Astrocyte of the hippocampus (primary cell): ENCODE measurements at places on chromosomes 5 and 9.
A peak's percentile ranks its signal among the peaks of the same experiment; 100 is the strongest.

DNA sequence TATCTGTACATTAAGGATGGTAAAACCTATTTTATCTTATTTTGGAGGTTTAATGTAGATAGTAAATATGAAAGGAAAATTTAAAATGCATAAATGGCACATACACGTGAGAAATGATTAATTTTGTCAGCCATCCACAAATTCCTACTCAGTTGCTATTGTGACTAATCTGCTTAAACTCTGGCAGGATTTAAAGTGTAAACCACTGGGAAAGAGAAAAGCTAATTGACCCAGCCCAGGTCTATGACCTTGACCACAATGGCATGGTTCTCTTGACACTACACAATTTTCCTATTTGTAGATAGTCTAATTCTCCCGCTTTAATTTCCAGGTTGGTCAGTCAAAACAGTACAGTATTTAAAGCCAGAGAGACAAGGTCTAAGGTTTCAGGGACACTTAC lies 459.0 kb upstream of the KLF4 start:
- DNase-seq, result peak; percentile 4

GRCh38 chr9:89375191-89375760 lies 57.0 kb downstream of the SECISBP2 start:
- DNase-seq, result no peak

DNA sequence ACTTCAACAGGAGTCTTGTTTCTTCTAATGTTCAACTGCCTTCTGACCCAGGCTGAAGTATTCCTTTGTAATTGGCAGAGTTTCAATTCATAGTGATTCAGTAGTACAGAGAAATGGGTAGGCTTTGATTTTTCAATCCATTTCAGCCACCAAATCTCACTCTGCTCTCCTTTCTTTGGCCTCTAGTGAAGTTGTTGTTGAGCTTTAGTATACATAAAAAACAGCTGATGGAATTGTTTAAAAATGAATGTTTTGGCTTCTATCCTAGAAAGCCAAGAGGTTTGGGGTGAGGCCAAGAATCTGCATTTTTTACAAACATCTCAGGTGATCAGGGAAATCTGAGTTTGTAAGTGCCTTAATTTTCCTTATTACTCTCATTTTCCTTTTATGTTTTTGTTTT lies 182.9 kb upstream of the MAP1B start:
- DNase-seq, result peak; percentile 25

DNA sequence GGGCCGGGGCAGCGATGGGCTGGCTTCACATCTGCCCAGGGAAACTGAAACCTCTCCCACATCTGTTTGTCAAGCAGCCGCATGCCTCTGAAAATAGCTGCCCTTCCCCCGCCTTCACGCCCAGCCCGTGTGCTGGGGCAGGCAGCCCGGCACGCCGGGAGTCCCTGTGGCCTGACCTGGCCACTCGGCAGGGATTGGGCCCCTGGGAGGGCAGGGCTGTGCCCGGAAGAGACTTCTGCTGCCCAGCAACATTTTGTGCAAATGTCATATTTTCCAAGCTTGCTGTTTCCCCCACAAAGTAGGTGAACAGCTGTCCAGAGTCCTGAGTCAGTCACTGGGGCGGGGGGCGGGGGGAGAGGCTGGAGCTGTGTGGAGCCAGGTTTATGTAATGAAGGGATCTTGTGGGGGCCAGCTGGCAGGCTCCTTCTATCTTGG lies 8.2 kb downstream of the COL27A1 start:
- peak; percentile 59 for DNase-seq

DNA sequence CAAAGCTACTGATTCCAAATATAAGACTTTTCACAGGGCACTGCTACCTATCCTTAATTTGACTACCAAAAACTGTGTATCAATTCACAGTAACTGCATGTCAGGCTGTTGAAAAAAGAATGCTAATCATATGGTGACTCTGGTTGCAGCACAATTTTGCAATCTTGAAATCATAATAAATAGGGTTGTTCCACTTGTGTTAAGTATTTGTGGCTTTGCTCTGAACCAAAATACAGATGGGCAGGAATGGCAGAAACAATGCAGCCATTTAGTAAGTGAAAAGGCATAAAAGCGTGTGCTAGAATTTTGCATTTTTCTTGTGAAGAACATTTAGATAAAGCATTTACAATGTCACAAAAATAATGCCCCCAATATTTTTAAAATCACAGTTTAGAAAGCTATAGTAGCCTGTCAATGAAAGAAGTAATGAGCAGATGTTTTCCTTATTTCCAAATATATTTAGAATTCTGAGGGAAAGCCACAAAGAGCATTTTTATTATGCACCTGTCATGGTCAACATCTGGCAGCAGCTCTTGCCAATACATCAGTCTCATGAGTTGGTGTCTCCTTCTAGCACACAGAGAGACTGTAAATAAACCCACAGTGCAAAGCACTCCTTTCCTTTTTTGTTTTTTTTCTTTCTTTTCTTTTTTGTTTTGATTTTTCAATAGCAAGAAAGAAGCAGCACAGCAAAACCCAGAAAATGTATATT lies 54.8 kb upstream of the PAM start:
- DNase-seq, result no peak

- DNase-seq, result peak; percentile 89
Measured at GRCh38 chr9:76701441-76702039, 62.7 kb upstream of the PCA3 start.

DNA sequence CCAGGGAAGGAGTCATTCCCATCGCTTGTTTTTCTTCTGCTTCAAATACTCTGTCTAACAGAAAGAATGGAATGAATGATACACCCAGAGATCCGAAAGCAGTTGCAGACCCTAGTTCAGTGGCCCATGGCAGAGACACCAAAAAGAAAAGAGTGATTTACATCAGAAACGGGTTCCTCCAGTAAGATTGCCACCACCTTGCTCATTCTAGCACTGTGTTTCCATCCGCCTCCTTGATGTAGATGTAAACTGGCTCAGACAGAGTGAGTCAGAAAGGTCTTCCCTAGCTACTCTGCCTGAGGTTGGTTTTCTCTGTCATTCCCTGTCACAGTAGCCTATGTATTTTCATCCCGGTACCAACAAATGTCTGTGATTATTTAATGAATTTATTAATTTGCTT lies 15.9 kb upstream of the CLINT1 start:
- no peak for DNase-seq

GRCh38 chr5:148794729-148795561 lies 31.5 kb upstream of the ADRB2 start:
- DNase-seq, result peak; percentile 45

DNA sequence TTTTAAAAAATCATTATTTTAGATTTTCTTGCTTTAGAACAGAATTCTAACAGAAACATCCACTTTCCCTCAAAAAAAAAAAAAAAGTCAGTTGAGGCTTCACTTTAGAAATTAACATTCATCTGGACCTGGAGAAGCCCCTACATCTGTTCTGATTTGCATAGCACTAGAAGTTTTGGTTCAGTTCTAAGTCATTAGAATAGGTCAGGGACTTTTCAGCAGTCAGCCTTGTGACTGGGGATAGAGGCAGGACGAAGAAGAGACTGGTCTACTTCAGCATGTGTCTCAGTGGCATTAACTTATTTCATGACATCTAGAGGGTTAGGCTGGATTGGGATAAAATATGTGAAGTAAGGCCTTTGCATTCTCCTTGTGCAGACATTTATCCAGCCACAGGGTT lies 215.8 kb upstream of the DAB2 start:
- no peak for DNase-seq

- DNase-seq, result peak; percentile 91
Measured at GRCh38 chr5:57779383-57780223, 297.0 kb upstream of the ACTBL2 start.

- DNase-seq, result peak; percentile 66
Measured at GRCh38 chr5:72451741-72452505, 55.3 kb downstream of the ZNF366 start.

DNA sequence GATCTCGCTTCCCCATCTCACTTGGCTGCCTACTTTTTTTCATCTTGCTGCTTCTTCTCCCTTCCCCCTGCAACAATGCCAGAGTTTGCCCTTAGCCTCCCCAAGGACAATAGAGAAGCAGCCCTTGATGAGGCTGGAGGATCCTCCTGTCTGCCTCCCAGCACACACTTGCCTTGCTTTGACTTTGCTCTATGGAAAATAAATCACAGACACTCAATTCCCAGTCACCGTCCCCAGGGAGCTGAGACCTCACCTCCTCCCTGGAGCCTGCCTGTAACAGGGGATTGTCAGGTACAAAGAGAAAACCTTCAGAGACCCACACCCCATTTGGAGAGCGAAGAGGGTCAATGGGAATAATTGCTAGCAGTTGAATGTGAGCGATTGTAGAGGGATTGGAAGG lies 242.1 kb upstream of the ZNF462 start:
- no peak for DNase-seq

DNA sequence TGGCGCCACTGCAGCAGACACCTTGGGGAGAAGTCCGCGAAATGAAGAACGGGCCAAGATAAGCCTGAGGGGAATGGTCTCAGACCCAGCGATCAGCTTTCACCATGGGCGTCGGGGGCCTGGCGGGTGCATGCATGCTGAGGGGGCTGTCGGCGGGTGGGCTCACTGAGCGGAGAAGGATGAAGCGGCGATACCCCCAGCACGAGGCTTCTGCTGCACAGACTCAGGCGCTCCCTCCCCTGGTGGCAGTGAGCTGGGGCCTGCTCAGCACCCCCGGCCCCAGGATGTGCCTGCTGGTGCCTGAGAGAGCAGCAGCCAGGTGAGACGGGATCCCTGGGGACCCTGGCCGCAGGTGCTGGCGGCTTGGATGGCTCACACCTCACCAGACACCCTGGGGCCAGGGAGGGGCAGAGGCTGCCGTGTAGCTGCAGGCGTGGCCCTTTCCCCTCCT lies 31.2 kb downstream of the CEP72 start:
- no peak for DNase-seq

DNA sequence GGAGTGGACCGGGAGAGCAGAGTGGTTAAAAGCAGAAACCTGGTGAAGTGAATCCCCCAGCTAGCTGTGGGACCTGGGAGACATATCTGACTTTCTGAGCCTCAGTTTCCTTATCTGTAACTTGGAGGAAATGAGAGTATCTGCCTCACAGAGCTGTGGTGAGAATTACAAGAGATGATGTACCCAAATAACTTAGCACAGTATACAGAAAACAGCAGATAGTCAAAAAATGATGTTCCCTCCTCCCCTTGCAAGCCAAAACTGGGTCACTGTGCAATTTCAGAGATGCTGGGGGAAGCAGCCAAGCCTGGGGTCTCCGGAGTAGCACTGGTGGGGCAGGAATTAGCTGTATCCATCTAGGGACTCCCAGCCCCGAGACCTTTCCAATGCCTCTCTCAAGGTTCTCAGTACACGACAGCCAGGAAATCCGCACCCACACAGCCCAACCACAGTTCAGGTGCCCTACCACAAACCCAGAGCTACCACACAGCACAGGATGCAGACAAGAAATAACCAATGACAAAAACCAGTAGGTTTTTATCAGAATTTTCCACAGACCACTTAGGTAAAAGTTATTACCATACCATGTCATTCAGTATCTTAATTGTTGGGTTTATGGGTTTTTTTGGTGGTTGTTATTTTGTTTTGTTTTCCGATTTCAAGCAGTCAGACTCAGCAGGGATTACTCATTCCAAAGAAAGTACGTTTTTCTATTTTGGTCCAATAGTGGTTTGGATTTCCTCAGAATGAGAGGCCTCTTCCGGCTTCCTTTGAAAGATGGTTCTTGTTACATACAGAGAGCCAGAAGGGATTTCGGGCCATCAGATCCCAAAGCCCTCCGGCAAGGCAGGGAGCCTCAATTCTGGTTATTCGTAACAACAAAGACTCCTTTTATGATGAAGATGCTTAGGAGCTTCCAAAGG lies 4.9 kb upstream of the HRH2 start:
- peak; percentile 49 for DNase-seq

GRCh38 chr9:134545215-134545542 lies 96.4 kb upstream of the COL5A1 start:
- no peak for DNase-seq

DNA sequence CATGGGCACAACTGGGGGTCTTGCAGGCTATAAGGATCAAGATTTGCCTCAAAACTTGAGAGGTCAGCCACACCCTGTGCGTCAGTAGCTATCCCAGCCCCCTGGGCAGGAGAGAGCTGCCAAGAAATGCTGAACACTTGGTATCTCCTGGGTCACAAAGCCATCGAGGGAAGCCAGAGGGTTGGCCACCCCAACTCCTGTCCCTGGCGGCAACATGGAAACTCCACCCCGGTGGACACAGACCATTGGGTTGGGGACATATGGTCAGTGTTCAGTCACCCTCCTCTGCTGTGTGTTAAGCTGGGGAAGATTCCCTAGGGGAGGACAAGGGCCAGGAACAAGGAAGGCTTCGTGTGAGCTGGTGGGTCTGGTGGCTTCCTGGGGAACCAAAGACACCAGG lies 140.6 kb downstream of the C5orf15 start:
- no peak for DNase-seq

GRCh38 chr9:135520916-135521607 lies at the start of gene LCN1:
LCN1 (plus strand) TSS chr9:135521440; CDS start chr9:135521498, 58 bp downstream.
- no peak for DNase-seq

DNA sequence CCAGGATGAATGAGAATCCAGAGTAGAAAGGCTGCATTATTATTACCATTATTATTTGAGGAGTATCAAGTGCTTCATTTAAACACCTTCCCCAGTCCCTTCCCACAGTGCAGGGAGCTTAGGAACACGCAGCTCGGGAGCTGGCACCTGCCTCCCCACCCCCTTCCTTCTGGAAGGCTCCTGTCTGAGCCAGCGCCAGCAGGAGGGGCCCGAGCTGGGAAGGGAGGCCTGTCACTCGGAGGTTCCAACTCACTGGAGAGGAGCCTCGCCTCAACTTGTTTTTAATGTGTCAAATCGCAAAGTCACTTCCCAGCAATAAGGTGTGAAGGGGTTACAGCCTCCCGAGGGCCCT lies 156.4 kb upstream of the IRX4 start:
- DNase-seq, result no peak

- peak; percentile 81 for DNase-seq
Measured at GRCh38 chr9:34437006-34437925, 21.1 kb downstream of the FAM219A start.

- DNase-seq, result no peak
Measured at GRCh38 chr9:112315331-112316257, 17.8 kb downstream of the PTBP3 start.

- no peak for DNase-seq
Measured at GRCh38 chr5:57486027-57486602, 3.5 kb upstream of the ACTBL2 start.

DNA sequence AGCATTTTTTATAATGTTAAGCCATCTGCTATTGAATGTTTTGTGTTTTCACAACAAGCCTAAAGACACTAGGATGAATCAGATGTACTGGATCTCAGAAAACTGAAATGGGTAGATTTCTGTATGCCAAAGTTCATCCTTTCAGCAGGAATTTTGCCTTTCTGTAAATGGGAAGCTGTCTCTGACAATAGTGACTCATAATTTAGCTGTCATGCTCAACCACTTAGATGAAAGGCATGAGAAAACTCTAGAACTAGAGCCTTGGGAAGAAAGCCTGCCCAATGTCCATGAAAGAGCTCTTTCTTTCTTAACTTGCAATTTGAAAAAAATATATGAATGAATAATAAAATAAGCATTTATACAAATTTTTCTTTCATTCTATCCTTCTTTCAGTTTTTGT lies 616.0 kb upstream of the EDIL3 start:
- DNase-seq, result peak; percentile 21

GRCh38 chr5:14040542-14040941 lies 96.1 kb upstream of the DNAH5 start:
- no peak for DNase-seq
